Central memory CD8-positive, alpha-beta T cell (primary cell): ENCODE measurements at places on chromosomes 4 and X.

GRCh38 chr4:63921561-63921960 lies 487.7 kb downstream of the TECRL start:
- H3K4me3 ChIP-seq: no peak overlapping the region
- no peaks in the 10 kb centered on the region for H3K36me3 ChIP-seq
- H3K27ac ChIP-seq: no peak overlapping the region
- no peak for DNase-seq

DNA sequence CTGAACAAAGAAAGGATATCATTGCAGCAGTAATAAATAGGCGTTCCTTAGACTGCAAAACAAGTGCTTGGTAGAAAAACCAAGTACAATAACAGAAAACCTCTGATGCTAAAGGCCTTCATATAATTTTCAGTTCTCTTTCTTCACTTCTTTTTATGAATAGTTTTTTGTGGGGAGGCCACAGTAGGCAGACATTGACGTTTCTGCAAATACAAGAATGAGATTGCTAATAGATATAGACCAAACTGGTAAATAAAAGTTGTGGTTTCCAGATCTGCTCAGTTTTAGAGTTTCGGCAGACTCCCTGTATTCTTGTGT lies 57.0 kb upstream of the RAP1GDS1 start:
- no peaks in the 10 kb centered on the region for H3K4me1 ChIP-seq
- H3K27ac ChIP-seq: no peak overlapping the region
- H3K27me3 ChIP-seq: no peaks in the 10 kb centered on the region
- H3K4me3 ChIP-seq: peak overlapping the region; percentile 13
- no peaks in the 10 kb centered on the region for H3K36me3 ChIP-seq

DNA sequence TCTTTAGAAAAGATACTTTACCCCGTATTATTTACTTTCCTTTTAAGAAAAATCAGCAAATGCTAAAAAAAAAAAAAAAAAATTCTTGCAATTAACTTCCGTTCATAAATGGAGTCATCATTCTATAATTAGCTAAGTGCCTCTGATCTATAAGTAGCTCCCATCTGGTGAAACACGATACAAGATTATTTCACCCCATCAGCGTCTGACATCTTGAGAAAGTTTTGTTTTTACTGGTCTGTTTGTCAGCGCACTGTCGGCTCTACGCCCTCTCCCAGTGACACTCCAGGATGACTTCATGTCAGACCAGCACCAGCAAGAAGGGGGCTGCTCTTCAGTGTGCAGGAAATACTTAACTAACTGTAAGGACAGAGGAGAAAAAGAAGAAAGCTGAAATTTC lies 108.3 kb downstream of the AFAP1 start:
- H3K27me3 ChIP-seq: no peaks in the 10 kb centered on the region
- peaks cover 13% of the 10 kb centered on the region for H3K36me3 ChIP-seq
- H3K4me3 ChIP-seq: peak overlapping the region; percentile 75
- H3K27ac ChIP-seq: peak overlapping the region; percentile 99

- no peak overlapping the region for H3K27ac ChIP-seq
- H3K4me1 ChIP-seq: no peaks in the 10 kb centered on the region
- no peaks in the 10 kb centered on the region for H3K36me3 ChIP-seq
- no peaks in the 10 kb centered on the region for H3K27me3 ChIP-seq
These were observed 253.9 kb downstream of the OPHN1 start for GRCh38 chrX:68179355-68179754.

- DNase-seq: no peak
- no peaks in the 10 kb centered on the region for H3K36me3 ChIP-seq
- no peak overlapping the region for H3K27ac ChIP-seq
These were observed 29.6 kb upstream of the TASL start for GRCh38 chrX:30607155-30607554.

GRCh38 chrX:110322603-110323002 lies 4.7 kb upstream of the AMMECR1 start:
- DNase-seq: no peak
- H3K27ac ChIP-seq: no peak overlapping the region
- H3K4me1 ChIP-seq: peaks cover 6% of the 10 kb centered on the region
- no peaks in the 10 kb centered on the region for H3K27me3 ChIP-seq

GRCh38 chr4:175875993-175876771 lies 64.1 kb upstream of the GPM6A start:
- no peaks in the 10 kb centered on the region for H3K36me3 ChIP-seq
- no peak for DNase-seq
- H3K4me3 ChIP-seq: no peak overlapping the region
- no peaks in the 10 kb centered on the region for H3K27me3 ChIP-seq

DNA sequence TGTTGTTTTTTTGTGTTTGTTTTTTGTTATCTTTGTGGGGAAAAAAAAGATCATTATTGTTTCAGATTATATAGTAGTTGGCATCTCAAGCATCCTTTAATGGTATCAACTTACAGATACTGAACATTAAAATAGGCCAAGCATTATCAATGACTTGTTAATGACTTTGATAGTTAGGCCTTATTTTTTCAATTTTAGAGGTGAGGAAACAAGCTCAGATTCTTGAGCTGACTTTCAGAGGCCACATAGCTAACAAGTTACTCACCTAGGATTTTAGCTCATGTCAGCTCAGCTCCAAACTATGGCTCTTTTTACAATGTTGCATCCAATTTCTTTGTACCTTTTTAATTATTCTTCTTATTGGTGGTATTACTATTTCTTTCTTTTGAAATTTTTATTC lies 471 bp upstream of the PLAC8 start:
- H3K4me1 ChIP-seq: peaks cover 27% of the 10 kb centered on the region
- peak overlapping the region; percentile 93 for H3K4me3 ChIP-seq
- no peak for DNase-seq
- H3K27me3 ChIP-seq: no peaks in the 10 kb centered on the region
- peaks cover 24% of the 10 kb centered on the region for H3K36me3 ChIP-seq
- H3K27ac ChIP-seq: peak overlapping the region; percentile 91

DNA sequence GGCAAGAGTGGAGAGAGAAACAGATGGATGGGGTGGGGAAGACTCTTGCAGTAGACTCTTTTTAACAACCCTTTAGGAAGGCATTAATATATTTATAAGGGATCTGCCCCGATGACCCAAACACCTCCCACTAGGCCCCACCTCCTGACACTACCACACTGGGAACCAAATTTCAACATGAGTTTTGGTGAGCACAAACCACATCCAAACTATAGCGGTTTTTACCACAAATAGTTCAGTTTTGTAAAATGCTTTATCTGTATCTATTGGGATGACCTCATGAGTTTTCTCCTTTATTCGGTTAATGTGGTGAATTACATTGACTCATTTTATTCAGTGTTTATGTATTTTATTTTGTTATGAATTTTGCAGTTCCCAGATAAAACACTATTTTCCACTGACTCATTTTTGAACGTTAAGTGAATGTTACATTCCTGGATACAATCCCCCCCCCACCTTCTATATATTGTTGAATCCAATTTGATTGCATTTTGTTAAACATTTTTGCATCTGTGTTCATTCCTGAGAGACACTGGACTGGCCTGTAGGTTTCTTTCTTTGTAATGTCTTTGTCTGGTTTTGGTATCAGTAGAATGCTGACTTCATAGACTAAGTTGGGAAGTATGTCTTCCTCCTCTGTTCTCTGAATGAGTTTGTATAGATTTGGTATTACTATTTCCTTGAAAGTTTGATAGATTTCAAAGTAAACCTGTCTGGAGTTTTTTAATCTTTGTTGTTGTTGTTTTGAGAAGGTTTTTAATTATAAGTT lies 13.9 kb upstream of the CPLX1 start:
- no peak overlapping the region for H3K27ac ChIP-seq
- peaks cover 3% of the 10 kb centered on the region for H3K36me3 ChIP-seq
- DNase-seq: no peak
- H3K27me3 ChIP-seq: no peaks in the 10 kb centered on the region
- no peak overlapping the region for H3K4me3 ChIP-seq

DNA sequence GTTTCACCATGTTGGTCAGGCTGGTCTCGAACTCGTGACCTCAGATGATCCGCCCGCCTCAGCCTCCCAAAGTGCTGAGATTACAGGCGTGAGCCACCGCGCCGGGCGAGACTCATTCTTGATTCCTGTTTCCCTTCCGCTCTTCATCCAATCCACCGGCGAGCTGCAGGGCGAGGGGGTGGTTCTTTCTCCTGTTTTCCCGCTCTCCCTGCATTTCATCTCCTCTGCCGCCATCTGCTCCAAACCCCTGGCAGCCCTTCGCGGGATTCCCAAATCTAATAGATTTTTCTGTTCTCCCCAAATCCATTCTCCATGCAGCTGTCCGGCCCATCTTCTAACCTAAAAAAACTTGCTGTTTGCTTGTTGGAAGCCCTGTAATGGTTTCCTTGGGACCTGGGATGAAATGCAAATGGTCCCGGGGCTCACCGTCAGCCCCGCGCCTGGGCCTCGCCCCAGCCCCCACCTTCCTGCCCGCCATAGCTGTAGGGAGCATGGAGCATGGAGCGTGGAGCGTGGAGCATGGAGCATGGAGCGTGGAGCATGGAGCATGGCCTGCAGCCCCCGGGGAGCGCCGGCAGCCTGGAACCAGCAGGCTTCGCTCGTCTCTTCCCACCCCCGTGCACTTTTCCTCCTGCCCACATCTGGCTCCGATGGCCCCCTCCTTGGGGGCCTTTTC lies 1.1 kb downstream of the ZFP42 start:
- H3K36me3 ChIP-seq: no peaks in the 10 kb centered on the region
- no peaks in the 10 kb centered on the region for H3K27me3 ChIP-seq
- H3K4me1 ChIP-seq: no peaks in the 10 kb centered on the region
- no peak overlapping the region for H3K4me3 ChIP-seq
- H3K27ac ChIP-seq: no peak overlapping the region
- DNase-seq: no peak

DNA sequence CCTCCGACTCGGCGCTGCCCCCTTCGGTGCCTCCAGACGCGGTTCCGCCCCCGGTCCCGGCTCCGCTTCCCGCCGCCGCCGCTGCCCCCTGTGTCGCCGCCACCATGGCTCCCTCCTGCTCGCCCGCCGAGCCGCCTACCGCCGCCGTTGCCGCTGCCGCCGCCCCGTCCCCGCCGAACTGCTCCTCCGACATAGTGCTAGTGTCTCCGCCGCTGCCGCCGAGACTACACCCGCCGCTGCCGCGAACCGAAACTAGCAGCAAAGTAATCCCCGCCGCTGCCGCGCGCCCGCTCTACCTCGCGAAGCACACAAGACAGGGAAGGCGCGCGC lies 340 bp downstream of the HNRNPD start:
- peaks cover 46% of the 10 kb centered on the region for H3K36me3 ChIP-seq
- H3K27me3 ChIP-seq: no peaks in the 10 kb centered on the region
- no peak for DNase-seq
- peak overlapping the region; percentile 93 for H3K4me3 ChIP-seq
- peaks cover 62% of the 10 kb centered on the region for H3K4me1 ChIP-seq
- H3K27ac ChIP-seq: peak overlapping the region; percentile 97

GRCh38 chr4:87967193-87967592 lies 8.3 kb upstream of the SPP1 start:
- no peak overlapping the region for H3K27ac ChIP-seq
- H3K4me1 ChIP-seq: no peaks in the 10 kb centered on the region
- H3K36me3 ChIP-seq: no peaks in the 10 kb centered on the region

- peaks cover 21% of the 10 kb centered on the region for H3K4me1 ChIP-seq
- H3K4me3 ChIP-seq: no peak overlapping the region
- no peak for DNase-seq
- peaks cover 14% of the 10 kb centered on the region for H3K36me3 ChIP-seq
- no peak overlapping the region for H3K27ac ChIP-seq
These were observed 6.4 kb downstream of the LAMTOR3 start for GRCh38 chr4:99887837-99888236.

- DNase-seq: no peak
- H3K27me3 ChIP-seq: no peaks in the 10 kb centered on the region
- H3K36me3 ChIP-seq: no peaks in the 10 kb centered on the region
- H3K27ac ChIP-seq: no peak overlapping the region
- no peak overlapping the region for H3K4me3 ChIP-seq
These were observed 134.1 kb upstream of the GUCY1A1 start for GRCh38 chr4:155532373-155533085.

GRCh38 chr4:87566276-87566675 lies 37.1 kb upstream of the SPARCL1 start:
- no peak for DNase-seq
- H3K27ac ChIP-seq: no peak overlapping the region
- H3K36me3 ChIP-seq: no peaks in the 10 kb centered on the region
- H3K27me3 ChIP-seq: peaks cover 30% of the 10 kb centered on the region
- no peaks in the 10 kb centered on the region for H3K4me1 ChIP-seq

DNA sequence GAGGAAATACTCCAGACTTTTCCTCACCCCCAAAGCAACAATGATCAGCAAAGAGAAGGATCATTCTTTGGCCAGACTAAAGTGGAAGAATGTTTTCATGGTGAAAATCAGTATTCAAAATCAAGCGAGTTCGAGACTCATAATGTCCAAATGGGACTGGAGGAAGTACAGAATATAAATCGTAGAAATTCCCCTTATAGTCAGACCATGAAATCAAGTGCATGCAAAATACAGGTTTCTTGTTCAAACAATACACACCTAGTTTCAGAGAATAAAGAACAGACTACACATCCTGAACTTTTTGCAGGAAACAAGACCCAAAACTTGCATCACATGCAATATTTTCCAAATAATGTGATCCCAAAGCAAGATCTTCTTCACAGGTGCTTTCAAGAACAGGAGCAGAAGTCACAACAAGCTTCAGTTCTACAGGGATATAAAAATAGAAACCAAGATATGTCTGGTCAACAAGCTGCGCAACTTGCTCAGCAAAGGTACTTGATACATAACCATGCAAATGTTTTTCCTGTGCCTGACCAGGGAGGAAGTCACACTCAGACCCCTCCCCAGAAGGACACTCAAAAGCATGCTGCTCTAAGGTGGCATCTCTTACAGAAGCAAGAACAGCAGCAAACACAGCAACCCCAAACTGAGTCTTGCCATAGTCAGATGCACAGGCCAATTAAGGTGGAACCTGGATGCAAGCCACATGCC lies 89.7 kb downstream of the TET2 start:
- DNase-seq: no peak
- H3K4me1 ChIP-seq: peaks cover 27% of the 10 kb centered on the region

GRCh38 chr4:73613130-73613529 lies 7.1 kb downstream of the RASSF6 start:
- no peak overlapping the region for H3K27ac ChIP-seq
- H3K36me3 ChIP-seq: no peaks in the 10 kb centered on the region
- H3K4me1 ChIP-seq: no peaks in the 10 kb centered on the region
- H3K27me3 ChIP-seq: no peaks in the 10 kb centered on the region

- H3K4me1 ChIP-seq: no peaks in the 10 kb centered on the region
- H3K27ac ChIP-seq: no peak overlapping the region
- no peaks in the 10 kb centered on the region for H3K36me3 ChIP-seq
- no peaks in the 10 kb centered on the region for H3K27me3 ChIP-seq
- DNase-seq: no peak
These were observed 269.2 kb downstream of the CBLL2 start for GRCh38 chrX:22541926-22542325.

DNA sequence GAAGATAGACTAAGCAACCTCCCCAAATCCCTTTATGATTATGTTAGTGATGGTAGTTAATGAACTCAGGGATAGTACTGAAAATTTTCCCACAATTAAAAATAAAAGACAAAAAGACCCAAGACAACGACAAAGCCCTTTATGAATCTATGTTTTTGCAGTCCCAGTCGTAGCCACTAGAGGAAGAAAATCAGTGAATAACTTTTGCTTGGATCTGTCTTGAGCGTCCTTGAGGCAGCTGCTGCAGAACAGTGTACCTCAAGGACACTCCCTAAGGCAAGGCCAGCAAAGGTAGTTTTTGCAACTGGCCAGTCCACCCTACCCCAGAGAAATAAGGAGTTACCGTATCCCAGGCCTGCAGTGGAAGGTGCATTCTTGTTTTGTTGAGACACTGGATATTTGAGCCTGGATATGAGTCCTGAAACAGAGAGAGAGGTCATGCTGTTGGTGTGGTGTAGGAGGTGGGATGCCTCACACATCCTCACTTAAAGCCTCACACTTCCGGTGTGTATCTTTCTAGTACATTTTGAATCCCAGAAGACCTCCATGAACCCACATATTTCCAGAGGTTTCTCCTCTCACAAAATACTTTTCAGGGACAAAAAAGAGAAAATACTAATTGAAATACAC lies 8.7 kb upstream of the TIMM8A start:
- no peak for DNase-seq
- no peaks in the 10 kb centered on the region for H3K4me1 ChIP-seq
- H3K4me3 ChIP-seq: no peak overlapping the region
- no peaks in the 10 kb centered on the region for H3K27me3 ChIP-seq
- no peaks in the 10 kb centered on the region for H3K36me3 ChIP-seq
- no peak overlapping the region for H3K27ac ChIP-seq
